ENCODE measurements at places on chromosomes 3 and 15.

GRCh38 chr15:65913631-65914199 lies 44.4 kb downstream of the RAB11A start:
- ATAC-seq = no peak

GRCh38 chr3:98592345-98592935 lies 971 bp downstream of the CPOX start:
- ATAC-seq = no peak

DNA sequence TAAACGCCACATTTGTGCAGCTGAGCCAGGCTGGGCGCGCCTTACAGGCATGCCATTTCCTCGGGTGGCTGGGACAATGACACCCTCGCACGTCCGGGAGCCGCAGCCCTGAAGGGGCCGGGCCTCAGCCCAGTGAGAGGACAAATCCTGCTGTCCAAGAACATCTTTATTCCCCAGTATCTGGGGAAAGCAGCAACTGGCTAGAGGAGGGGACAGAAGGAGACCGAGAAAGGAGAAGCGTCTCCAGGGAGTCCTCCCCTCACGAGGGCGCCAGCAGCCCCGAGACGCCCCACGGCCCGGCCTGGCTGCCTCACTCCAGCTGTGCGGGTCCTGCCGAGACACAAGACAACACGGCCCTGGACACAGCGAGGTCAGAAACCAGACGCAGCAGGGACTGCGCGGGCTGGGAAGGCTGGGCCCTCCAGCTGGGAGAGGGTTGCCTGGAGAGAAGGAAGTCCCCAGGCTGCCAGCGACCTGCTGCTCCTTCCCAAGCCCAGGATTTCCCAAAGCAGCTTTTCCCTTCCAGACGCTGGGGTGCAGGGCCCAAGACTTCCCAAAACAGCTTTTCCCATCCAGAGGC lies 130.2 kb downstream of the CHSY1 start:
- peak; percentile 52 for ATAC-seq

DNA sequence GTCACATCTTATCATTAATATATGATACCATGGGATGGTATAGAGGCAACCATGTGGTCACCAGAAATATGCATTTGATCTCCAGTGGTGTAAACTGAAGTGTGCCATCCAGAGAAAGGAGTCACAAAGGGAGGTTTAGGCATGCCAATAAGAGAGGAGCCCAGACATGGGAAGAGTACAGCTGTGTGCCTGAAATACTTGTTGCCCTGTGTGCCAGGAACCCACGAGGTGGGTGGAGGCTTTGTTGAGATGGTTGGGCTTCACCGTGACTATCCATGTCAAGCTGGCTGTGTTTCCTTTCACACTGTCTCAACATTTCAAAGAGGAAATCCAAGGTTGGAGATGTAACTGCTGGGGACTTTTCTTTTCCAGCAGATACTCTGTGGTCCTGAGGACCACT lies 43.5 kb downstream of the CACNA2D3 start:
- no peak for ATAC-seq

- ATAC-seq = no peak
These were observed 5.6 kb upstream of the AEN start for GRCh38 chr15:88615303-88616107.

DNA sequence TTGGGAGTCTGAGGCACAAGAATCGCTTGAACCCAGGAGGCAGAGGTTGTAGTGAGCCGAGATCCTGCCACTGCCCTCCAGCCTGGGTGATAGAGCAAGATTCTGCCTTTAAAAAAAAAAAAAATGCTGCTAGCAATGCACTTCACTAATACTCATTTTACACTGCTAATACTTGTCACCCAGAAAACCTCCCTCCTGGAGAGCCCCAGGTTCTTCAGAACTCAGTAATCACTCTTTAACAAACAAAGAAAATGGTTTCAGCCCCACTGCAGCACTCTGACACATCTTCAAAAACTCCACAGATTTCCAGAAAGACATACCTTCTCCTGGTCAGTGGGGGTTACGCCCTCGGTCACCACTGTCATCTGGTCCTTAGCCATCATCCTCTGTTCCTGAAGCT lies 366.7 kb downstream of the SHQ1 start:
- no peak for ATAC-seq

GRCh38 chr15:67043939-67044771 lies 21.2 kb upstream of the SMAD3 start:
- no peak for ATAC-seq

- ATAC-seq = peak; percentile 94
These were observed 3.3 kb upstream of the CP start for GRCh38 chr3:149224736-149225594.

GRCh38 chr3:72375237-72376076 lies 472.8 kb downstream of the SHQ1 start:
- ATAC-seq = peak; percentile 85

- no peak for ATAC-seq
These were observed 548.5 kb downstream of the OCA2 start for GRCh38 chr15:27550635-27551034.

DNA sequence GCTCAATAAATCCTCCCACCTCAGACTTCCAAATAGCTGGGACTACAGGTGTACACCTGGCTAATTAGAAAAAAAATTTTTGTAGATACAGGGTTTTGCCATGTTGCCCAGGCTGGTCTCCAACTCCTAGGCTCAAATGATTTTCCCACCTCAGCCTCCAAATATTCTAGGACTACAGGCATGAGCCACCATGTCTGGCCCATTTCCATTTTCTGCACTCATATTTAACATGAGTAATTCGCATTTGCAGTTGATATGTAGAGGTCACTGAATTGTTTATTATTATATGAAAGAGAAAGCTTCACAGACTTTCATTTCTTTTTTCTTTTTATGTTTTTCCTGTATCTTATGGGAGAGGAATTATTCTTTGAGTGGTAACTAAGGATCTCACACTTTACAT lies 492.7 kb downstream of the CNTN3 start:
- ATAC-seq = no peak

- ATAC-seq = no peak
These were observed 131.6 kb downstream of the LRRK1 start for GRCh38 chr15:101050623-101051290.

- no peak for ATAC-seq
These were observed 53.7 kb downstream of the NMD3 start for GRCh38 chr3:161274691-161275298.

- ATAC-seq = no peak
These were observed 77.4 kb downstream of the ZBBX start for GRCh38 chr3:167302678-167303077.

GRCh38 chr15:46344915-46345314 lies 710.1 kb downstream of the SQOR start:
- no peak for ATAC-seq

- no peak for ATAC-seq
These were observed 3.0 kb downstream of the ROBO2 start for GRCh38 chr3:77042882-77043281.

DNA sequence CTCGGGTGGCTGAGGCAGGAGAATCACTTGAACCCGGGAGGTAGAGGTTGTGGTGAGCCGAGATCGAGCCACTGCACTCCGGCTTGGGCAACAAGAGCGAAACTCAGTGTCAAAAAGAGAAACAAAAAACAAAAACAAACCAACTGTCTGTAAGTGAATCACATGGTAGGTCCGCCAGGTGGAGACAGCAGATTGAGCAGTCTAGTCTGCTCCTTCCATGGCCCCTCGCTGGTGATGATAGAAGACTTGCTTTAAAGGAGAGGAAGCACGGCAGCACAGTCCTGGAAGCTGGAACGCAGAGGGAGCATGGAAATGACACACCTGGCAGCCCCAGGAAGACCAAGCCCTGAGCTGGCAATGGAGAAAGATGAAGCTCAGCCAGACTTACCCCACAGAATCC lies 31.4 kb upstream of the MGLL start:
- ATAC-seq = no peak

DNA sequence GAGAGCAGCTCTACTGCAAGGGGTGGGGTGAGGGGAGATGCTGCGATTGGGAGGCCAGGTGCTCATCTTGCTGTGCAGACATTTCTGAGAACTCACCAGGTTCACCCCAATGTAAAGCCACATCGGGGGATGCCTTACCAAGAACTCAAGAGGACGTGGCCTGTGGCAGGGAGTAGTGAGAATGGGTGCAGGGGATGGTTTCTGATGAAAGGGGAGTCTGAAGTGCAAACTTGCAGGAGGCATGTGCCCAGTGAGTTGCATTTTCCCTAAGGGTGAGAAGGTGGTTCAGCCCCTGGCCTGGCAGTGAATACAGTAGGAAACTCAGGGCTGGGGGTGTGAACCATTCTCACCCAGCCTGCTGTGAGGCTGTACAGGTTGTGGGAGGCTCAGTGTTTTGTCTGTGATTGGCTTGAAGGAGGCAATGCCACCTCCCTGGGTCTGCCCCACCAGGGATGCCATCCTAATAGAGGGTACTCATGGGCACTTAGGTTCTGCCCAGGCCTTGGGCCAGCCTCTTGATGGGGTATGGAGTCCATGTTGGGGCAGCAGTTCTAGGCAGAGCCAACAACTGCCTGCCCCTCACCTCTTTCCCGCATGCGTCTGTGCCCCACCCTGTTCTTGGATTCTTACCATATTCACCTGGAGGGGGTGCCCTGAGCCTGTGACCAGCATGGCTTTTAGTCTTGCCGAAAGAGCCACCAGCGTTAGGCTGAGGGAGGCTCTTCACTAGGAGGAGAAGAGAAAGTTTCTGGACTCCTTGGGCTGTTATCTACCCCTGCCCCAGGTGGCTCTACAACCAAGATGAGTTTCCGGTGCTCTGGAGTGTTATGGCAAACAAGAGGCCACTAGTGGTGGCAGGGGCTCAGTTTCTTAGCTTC lies 4.5 kb downstream of the HEMK1 start:
- peak; percentile 57 for ATAC-seq

- no peak for ATAC-seq
These were observed 55.9 kb upstream of the PHLDB2 start for GRCh38 chr3:111803123-111803593.

DNA sequence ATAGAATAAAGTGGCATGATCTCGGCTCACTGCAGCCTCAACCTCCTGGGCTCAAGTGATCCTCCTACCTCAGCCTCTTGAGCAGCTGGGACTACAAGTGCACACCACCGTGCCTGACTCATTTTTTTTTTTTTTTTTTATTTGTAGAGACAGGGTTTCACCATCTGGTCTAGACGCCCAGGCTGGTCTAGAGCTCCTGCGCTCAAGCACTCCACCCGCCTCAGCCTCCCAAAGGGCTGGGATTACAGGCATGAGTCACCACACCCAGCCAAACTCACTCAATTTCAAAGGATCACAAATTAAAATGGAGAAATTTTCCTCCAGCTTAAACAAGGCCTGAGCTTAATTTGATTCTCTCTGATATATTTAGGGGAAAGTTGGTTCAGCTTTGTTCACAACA lies 27.3 kb upstream of the NMB start:
- no peak for ATAC-seq

- ATAC-seq = no peak
These were observed 146.6 kb downstream of the THSD4 start for GRCh38 chr15:71261909-71262308.

DNA sequence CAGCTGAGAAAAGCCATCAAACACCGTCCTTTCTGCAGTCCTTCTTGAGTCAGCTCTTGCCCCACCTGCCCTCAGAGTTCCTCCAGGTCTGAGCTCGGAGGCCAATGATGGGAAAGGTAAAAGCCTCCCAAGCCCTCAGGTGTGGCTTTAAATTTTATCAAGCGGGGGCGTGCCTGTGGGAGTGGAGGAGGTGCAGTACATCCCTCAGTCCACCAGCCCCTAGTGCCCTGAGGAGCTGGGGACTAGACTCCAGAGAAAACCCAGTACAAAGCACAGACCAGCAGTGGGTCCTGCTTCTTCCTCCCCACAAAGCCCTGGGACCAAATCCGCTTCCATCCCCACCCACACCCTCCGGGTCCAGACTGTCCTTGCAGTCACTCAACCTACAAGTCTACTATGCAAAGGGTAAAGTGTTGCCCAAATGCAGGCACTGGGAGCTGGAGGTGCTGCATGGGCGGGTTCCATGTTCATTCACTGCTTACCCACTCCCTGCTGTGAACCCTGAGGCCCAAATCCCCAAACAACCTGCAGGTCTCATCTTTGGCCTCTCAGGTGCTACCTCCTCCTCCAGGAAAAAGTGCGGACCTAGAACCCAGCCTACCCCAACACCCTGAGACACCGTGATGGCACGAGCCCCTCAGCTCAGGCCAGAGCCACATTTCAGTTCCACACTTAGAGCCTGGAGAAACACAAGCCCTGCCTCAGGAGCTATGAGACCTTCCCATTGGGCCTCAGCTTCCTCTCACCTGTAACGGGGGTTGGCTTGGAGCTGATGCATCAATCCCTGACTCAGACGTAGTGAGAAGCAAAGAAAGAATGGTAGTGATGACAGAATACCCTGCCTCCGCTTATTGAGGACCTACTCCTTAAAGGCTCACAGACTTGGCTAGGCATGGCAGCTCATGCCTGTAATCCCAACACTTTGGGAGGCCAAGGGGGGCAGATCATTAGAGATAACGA lies 2.4 kb downstream of the PFKFB4 start:
- ATAC-seq = no peak

DNA sequence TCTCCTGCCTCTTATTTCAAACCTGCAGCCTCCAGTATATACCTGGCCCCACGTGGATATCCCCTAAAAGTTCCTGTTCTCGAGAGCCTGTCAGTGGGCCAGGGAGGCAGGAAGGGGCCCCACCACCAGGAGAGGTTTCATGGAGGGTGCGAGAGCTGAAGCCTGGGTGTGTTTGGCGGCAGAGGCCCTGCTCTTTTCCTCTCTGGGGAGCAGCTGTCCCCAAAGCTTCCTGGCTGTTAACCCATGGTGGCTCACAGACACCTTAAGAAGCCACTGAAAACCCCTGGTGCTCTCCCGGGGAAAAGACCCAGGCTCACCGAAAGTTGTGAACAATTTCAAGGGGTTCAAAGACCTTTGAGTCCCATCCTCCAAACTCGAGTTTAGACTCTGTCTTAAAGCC lies 1.1 kb downstream of the PRRT3 start:
- no peak for ATAC-seq

- no peak for ATAC-seq
These were observed 183.6 kb downstream of the MBNL1 start for GRCh38 chr3:152452318-152452717.

- ATAC-seq = no peak
These were observed 61.3 kb downstream of the LRRC3B start for GRCh38 chr3:26683902-26684301.

- no peak for ATAC-seq
These were observed 6.7 kb upstream of the ZBED2 start for GRCh38 chr3:111601810-111602209.

GRCh38 chr15:85172846-85173490 lies 191.3 kb downstream of the PDE8A start:
- ATAC-seq = no peak

GRCh38 chr3:45518376-45519135 lies 76.0 kb upstream of the LIMD1 start:
- no peak for ATAC-seq

- ATAC-seq = no peak
These were observed 1.2 kb upstream of the EIF3J start for GRCh38 chr15:44535523-44536301.

- ATAC-seq = no peak
These were observed 1.5 kb downstream of the STXBP5L start for GRCh38 chr3:120909602-120909878.

DNA sequence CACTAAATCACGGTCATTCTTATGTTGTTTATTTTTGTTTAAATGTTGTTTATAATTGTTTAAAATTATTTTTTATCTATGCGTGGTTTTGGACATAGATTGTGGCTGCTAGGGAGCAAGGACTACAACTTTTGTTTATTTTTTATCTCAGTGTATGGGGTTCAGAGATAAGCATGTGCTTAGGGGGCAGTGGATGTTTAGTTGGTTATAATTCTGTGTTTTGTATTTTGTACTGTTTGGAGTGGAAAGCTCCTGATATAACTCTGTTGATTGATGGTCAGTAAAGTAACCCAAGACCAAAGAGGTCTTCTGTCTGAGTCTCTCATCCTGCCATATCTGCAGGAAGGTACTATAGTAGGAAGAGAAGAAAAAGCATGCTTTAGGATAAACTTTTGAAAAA lies 36.5 kb upstream of the NPHP3 start:
- no peak for ATAC-seq

- no peak for ATAC-seq
These were observed 11.2 kb downstream of the GCSAM start for GRCh38 chr3:112121577-112122547.
